ENCODE measurements at places on chromosomes 7 and 10. TPM values are rescaled to one million over a fixed set of nuclear protein-coding genes. Genes with fewer than 3 reads are reported as not detected.
A peak's percentile ranks its signal among the peaks of the same experiment; 100 is the strongest.

DNA sequence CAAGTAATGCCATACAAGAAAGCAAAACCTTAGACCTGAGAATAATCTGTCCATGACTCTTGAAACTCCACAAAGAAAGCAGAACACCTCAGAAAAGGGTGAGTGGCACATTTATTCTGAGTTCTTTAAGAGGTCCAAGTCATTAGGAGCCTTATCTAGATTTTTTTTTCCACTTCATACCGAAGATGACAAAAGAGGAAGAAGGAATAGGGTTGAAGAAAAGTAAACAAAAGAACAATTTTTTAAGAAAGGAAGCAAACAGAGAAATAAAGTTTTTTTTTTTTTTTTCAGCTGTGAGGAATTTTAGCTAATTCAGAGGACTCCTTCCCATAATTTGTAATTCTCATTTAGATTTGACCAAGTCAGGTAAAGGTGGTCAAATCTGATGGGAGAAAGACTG, 13.1 kb upstream of the MTPN start:
- no peak for DNase-seq

DNA sequence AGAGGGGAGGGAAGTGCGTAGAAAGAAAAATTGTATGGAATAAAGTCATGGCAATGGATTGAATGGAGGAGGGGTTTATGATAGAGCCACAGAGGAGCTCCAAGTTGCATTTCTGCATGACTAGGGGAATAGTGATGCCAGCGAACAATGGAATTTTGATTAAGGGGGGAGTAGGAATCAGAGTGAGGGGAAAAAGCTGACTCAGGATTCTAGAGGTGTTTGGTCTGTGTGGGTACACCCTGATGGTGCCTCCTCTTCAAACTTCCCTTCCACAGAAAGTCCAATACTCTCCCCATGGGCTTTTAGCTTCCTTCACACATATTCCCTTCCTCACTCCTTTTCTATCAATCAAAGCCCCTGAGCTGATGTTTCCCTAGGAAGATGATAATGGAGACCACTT, 1.8 kb upstream of the KEL start:
- no peak for DNase-seq

DNA sequence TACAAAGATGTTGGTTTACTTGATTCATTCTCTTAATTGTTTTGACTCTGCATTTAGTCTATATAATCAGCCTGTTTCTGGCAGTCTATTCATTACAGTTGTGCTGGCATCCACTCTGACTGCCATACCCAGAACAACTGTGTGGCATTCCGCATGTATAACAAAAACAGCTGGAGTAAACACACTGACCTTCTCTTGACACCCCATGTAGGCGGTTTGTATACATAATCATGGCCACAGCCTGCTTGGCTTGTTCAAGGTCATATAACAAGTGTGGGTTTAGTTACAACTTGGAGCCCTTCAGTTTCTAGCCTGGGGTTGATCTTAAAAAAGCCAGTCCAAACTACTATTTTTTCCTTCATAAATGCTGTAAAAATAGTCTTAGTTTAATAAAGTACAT, 70.9 kb downstream of the MBL2 start:
- no peak for DNase-seq

GRCh38 chr10:126459032-126459831, 71.0 kb upstream of the ADAM12 start:
- no peak for DNase-seq

DNA sequence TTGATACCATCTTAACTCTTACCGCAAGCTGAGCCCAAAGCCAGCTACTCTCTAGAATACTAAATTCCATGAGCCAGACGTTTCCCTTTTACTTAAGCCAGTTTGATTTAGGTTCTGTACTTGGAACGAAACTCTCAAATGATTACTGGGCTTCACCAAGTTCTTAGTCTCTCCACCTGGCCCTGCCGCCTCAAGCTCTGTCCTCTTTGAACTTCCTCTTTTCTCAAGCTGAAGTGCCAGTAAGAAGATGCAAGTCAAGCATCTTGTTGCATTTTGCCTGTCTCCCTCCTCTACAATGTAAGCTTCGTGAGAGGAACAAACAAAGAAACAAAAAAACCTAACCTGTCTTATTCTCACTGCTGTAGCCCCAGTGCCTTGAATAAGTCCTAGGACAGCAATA, 358.2 kb upstream of the NPVF start:
- no peak for DNase-seq

- DNase-seq: no peak
Observed at GRCh38 chr7:33425395-33425794, 296.0 kb downstream of the BBS9 start.

DNA sequence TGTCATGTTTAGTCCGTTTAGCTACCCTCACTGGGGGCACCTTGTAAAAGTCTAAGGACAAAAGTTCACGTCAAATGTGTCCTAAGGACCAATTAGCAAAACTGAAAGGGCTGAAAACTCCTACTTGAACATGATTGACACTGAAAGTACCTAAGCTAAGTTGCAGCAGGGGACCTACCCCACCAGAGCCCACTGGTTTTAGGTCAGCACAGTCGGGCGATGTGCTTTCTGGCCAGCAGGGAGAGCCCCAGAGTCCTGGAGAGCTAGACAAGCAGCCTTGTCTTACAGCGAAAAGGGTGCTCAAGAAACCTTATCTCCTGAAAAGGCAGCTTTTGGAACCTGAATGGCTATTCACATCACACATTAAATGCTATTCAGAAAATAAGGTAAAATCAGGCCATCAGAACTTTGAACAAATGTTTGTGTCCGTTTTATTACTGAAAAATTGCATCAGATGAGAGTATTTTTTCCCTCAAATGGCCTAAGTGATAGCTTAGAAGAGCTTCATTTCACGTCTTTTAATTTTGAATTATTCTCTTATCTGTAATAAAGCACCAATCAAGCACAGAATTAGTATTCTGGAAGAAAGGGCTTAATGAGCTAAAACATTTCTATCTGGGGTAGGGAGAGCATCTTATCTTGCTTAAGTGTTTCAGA, 52.2 kb upstream of the MKI67 start:
- DNase-seq: peak; percentile 42

- DNase-seq: no peak
Observed at GRCh38 chr7:56256108-56256507, 139.9 kb upstream of the NUPR2 start.

Gene EEPD1
- total RNA-seq: 6.3 TPM

Data from CD4-positive, alpha-beta memory T cell (primary cell).